ENCODE measurements at places on chromosomes 2 and 18.

DNA sequence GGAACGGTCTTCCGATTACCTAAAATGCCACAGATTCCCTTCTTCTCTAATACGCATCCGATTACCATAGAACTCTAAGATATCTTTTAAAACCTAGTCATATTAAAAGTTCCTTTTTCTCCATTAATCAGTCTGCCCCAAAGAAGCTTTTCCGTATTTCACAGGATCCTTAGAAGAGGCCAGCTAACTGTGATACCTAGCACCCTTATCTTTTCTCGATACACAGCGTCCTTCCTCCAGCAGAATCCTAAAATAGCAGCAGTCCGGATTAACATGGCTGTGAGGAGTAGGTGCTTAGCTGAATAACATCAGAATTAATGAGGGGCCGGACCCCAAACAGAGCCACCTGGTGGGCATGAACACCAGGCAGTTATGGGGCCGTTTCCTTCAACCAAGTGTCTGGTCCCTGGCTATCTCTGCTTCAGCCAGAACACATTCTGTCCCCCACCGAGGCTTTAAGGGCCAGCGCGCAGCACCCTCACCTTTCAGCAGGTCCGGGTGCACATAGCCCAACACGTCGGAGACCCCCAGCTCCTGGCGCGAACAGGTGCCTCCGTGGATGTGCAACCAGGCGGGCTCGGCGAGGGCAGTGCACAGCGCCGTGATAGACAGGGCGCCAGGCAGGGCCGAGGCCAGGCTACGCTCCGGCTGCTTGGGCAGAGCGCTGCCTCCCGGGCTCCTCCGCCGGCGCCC is 995 bp downstream of the TMEM127 start:
- H3K36me3 ChIP-seq: peaks cover 41% of the 10 kb centered on the region
- no peak for DNase-seq
- peaks cover 59% of the 10 kb centered on the region for H3K4me1 ChIP-seq
- H3K27me3 ChIP-seq: no peaks in the 10 kb centered on the region
- H3K4me3 ChIP-seq: peak overlapping the region; percentile 98

DNA sequence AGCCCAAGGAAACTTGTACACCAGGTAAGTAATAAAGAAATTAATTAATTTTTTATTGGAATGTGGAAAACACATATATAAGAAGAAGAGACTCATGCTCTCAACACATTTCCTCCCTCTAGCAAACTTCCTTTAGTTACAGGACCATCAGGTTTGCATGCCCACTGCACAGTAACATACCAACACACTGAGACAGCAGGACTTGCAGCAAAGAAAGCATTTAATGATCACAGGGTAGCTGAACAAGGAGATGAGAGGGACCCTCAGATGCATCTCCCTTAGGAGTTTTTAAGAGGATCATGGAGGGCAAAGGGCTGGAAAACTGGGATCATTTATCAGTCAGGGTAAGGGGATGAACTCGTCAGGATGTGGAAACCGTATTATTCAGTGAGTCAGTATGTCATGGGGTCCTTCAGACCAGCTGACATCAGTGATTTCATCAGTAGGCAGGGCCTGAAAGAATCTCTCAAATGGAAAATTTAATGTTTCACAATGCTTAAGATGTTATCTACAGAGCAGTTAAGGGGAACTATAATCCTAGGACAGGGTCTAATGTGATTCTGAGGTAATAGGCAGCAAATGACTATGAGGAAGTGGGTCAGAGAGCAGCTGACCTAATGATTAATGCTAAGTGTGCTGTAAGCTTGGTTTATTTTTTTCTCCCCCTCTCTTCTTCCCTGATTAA is 193.8 kb upstream of the RND3 start:
- no peak overlapping the region for H3K4me3 ChIP-seq
- no peaks in the 10 kb centered on the region for H3K36me3 ChIP-seq
- DNase-seq: no peak
- peak overlapping the region; percentile 85 for H3K27ac ChIP-seq

- no peaks in the 10 kb centered on the region for H3K4me1 ChIP-seq
- H3K27me3 ChIP-seq: no peaks in the 10 kb centered on the region
- H3K36me3 ChIP-seq: peaks cover 18% of the 10 kb centered on the region
- no peak overlapping the region for H3K4me3 ChIP-seq
- peak; percentile 55 for DNase-seq
Observed at GRCh38 chr2:205800224-205800623, 117.9 kb downstream of the NRP2 start.

DNA sequence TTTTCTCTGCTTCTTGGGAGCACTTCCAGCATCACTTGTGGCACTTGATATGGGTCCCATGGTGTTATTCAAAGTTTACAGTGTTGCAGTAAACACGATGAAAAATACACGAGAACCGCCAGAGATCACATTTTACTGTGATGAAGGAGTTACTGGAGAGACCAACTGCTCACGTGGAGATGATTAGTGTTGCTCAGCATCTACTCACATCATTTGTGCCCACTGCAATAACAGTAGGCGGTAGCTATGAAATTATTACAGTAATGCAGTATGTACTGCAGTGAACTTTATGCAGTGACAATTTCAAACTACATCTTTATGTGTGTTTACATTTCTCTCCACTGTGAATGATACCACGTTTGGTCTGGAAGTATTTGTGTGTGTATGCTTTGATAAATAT is 93.5 kb downstream of the SLC4A3 start:
- H3K4me3 ChIP-seq: no peak overlapping the region
- H3K36me3 ChIP-seq: no peaks in the 10 kb centered on the region
- no peak overlapping the region for H3K27ac ChIP-seq
- no peaks in the 10 kb centered on the region for H3K27me3 ChIP-seq
- DNase-seq: no peak
- H3K4me1 ChIP-seq: no peaks in the 10 kb centered on the region

DNA sequence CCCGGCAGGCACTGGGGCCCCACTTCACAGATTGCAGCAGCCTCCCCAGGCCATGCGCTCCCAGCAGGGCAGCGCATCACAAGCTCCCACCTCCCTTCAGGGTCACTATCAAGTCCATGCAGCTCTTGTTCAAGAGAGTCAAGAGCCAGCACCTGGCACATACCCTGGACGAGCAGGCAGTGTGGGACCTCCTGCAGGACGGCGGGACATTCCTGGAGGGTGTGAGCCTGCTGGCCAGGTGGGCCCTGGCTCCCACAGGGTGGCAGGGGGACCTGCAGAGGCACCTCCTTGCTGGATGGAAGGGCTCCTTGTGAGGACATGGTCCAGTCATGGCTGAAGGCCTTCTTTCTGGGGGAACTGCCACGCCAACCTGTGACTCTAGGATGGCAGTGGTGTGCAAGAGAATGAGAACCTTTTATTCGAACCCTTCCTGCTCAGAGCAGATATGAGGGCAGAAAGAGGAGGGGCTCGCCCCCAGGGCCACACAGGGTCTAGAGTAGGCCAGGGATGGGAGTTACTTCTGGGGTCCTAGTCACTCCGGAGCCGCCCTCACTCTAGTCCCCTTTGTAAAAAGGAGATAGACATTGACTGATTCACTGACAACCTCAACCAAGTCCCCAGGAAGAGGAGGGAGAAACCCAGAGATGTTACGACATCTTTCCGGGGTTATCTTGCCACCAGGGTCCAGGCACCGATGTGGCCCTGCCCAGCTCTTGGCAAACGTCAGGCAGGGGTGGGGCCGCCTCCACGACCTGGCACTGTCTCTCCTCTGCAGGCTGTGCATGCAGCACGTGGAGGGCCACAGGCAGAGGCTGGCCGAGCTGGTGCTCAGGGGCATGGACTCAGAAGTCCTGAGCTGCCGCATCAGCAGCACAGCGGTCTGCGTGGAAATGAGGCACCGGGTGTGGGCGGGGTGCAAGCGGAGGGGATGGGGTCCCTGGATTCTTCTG is 31.3 kb downstream of the HJURP start:
- H3K27ac ChIP-seq: no peak overlapping the region
- DNase-seq: peak; percentile 66
- no peak overlapping the region for H3K4me3 ChIP-seq
- H3K36me3 ChIP-seq: no peaks in the 10 kb centered on the region
- H3K4me1 ChIP-seq: no peaks in the 10 kb centered on the region

DNA sequence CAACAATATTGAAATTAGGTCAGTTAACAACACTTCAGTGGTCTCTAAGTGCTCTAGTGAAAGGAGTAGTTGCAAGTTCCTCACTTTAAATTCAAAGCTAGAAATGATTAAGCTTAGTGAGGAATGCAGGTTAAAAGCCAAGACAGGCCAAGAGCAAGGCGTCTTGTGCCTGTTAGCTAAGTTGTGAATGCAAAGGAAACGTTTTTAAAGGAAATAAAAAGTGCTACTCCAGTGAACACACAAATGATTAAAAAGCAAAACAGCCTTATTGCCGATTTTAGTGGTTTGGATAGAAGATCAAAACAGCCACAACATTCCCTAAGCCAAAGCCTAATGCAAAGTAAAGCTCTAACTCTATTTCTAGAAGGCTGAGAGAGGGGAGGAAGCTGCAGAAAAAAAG is 44.7 kb downstream of the ANTXR1 start:
- no peak overlapping the region for H3K27ac ChIP-seq
- DNase-seq: no peak

DNA sequence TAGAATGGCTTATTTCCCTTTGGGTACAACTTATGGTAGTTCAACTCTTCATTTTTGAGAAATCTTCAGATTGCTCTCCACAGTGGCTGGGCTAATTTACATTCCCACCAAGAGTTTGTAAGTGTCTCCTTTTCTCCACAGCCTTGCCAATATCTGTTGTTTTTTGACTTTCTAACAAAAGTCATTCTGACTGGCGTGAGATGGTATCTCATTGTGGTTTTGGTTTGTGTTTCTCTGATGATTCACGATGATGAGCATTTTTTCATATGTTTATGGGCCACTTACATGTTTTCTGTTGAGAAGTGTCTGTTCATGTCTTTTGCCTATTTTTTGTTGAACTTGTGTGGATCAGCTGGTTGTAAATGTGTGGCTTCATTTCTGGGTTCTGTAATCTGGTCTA is 871.0 kb downstream of the EPHA4 start:
- no peak for DNase-seq
- no peak overlapping the region for H3K27ac ChIP-seq
- H3K4me3 ChIP-seq: no peak overlapping the region

DNA sequence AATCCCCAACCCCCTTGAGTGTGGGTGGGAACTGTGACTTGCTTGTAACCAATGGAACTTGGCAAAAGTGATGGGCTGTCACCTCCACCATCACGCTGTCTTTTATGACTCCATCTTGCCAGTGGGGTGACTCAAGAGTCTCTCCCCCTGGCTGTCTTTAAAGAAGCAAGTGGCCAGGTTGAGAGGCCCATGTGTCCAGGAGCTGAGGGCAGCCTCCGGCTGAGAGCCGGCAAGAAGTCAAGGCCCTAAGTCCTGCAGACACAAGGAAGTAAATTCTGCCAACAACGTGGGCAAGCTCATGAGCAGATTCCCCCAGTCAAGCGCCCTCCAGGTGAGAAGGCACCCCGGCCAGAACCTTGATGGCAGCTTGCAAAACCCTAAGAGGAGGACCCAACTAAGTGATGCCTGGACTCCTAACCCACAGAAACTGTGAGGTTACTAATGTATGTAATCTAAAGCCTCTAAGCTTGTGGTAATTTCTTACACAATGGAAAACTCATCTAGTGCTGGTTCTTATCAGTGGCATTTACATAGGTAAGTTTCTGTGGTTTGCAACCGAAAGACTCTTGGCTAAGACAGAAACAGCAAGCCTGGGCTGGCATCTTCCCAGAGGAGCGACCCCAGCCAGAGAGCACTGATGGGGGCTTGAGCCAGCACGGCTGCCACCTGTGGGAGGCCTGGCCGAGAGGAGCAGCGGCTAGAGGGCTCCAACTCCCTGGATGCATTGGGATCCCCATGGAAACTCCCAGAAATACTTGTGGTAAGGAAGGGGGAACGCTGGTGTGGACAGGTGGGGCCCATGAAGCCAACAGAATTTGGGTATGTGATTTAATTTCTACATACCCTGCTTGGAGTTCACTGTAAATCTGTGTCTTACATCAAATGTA is 49.3 kb downstream of the CIB4 start:
- no peaks in the 10 kb centered on the region for H3K36me3 ChIP-seq
- H3K27ac ChIP-seq: no peak overlapping the region
- DNase-seq: no peak
- H3K27me3 ChIP-seq: peaks cover 81% of the 10 kb centered on the region
- H3K4me1 ChIP-seq: no peaks in the 10 kb centered on the region

GRCh38 chr2:171627412-171627811 is 59.9 kb upstream of the DYNC1I2 start:
- H3K27ac ChIP-seq: no peak overlapping the region
- H3K4me1 ChIP-seq: no peaks in the 10 kb centered on the region
- no peak overlapping the region for H3K4me3 ChIP-seq

- H3K4me3 ChIP-seq: peak overlapping the region; percentile 56
- H3K36me3 ChIP-seq: no peaks in the 10 kb centered on the region
- no peaks in the 10 kb centered on the region for H3K27me3 ChIP-seq
- peaks cover 5% of the 10 kb centered on the region for H3K4me1 ChIP-seq
Observed at GRCh38 chr18:58438958-58439300, 190.0 kb downstream of the ALPK2 start.

GRCh38 chr2:8840475-8841091 is 3.2 kb upstream of the KIDINS220 start:
- no peaks in the 10 kb centered on the region for H3K36me3 ChIP-seq
- no peak overlapping the region for H3K4me3 ChIP-seq
- no peak for DNase-seq
- no peak overlapping the region for H3K27ac ChIP-seq
- peaks cover 7% of the 10 kb centered on the region for H3K4me1 ChIP-seq
- H3K27me3 ChIP-seq: no peaks in the 10 kb centered on the region

DNA sequence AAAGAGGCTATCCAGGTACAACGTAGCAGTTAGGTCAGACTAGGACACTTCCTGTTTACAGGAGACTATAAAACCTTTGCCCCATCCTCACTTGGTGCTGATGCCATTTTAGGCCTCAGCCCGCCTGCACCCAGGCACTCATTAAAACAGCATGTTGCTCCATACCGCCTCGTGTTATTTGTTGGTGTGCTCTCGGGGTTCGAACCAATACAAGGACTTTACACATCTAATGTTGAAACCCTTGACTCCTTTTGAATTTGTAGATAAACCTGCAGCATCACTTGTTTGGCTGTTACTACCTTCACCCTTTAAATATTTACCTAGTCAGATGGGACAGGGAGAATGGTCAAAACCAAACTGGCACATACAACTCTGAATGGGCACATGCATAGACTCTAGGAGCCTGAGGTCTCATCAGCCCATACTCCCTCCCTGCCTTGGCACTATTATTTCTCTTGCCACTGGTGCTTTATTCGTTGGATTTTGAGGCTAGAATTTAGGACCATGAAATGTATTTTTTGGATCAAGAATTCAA is 40.9 kb upstream of the CHST9 start:
- no peaks in the 10 kb centered on the region for H3K27me3 ChIP-seq
- no peaks in the 10 kb centered on the region for H3K4me1 ChIP-seq
- DNase-seq: no peak
- H3K4me3 ChIP-seq: no peak overlapping the region

Measured in osteoblast (primary cell).